ENCODE measurements at places on chromosomes 6 and 20.

GRCh38 chr20:57566803-57567459, 6.0 kb downstream of the PCK1 start:
- DNase-seq = no peak

GRCh38 chr6:123962508-123962907, 158.8 kb downstream of the NKAIN2 start:
- no peak for DNase-seq

DNA sequence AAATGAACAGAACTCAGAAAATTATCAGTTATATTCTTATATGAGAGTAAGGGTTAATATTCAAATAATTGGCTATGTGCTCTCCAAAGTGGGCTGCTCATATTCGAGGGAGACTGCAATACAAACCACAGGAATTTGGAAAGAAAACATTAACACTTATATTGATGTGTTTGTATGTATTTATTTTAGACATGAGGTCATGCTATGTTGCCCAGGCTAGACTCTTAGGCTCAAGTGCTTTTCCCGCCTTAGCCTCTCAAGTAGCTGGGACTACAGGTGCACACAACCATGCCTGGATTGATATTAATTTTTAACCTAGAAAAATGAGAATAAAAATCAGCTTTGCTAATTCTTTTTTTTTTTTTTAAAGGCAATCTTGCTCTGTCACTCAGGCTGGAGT, 35.0 kb downstream of the BTBD9 start:
- DNase-seq = no peak

DNA sequence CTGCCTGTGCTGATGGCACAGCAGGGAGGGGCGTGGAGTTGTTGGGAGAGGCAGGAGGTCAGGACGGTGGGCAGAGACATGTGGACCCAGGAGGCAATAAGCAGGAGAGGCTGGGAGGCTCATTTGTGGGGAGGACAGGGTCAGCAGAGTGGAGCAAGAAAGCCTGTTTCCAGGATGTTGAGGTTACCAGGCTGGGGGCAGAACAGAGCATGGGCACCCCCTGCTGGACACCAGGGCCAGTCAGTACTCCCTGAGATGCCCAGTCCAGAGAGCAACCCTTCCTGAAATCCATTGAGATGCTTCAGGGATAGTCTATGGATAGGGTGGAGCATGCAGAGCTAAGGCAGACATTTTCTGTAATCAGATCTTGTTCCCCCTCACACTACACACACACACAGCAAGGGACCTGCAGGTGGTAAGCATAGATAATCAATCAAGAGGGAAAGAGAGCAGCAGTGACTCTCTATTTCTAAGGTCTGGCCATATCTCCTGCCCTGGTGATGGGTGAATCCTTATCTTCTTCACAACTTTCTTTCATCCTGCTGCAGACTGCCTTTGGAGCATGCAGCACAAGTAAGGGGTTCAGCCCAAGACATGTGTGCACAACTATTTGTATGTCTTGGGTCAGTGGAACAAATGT, 41.7 kb downstream of the MOCS1 start:
- peak; percentile 73 for DNase-seq

DNA sequence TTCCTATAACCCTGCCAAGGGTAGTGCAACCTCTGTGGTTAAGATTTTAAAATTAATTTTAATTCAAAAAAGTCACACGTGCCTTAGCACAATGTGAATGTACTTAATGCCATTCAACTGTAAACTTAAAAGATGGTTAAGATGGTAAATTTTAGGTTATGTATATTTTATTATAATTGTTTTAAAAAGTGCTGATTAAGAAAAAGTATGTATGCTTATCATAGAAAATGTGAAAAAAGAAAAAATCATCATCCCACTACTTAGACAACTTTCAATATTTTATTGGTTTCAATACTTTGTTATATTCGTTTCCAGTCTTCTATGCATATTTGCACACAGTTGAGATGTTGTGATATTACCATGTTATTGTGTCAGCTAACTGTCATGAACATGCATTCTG, 18.7 kb downstream of the ARFGEF2 start:
- no peak for DNase-seq

GRCh38 chr6:24668997-24669361, 2.1 kb downstream of the ACOT13 start:
- no peak for DNase-seq
